C1 segment of cervical spinal cord (tissue), 14 donors: ENCODE measurements at places on chromosomes 3 and 15.

DNA sequence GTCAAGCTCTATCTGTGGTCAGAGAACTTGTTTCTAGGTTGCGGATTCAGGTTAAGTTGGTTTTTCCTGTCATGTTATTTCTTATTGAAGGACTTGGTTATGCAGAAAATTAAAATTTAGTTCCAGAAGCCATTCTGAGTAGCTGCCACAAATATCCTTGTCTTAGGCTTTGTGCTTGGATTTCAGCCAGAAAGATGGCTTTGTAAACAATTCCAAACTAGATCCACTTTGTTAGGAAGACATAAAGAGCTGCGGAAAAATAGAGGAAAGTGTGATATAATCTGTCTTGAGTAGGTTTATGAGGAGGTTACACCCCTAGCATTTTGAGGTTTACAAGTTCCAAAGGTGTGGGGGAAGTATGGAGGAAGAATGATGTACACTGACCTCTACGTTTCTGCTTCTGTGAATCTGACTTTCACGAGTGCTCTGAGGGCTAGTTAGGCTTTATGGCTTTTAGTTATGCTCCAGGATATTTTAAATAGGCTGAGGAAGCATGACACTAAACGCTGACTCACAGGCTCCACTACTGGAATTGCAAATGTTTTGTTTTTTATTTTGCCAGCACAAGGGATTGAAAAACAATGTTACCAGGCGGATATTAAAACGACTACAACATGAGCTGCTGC, 46.3 kb upstream of the UTS2B start:
- no peak for DNase-seq

DNA sequence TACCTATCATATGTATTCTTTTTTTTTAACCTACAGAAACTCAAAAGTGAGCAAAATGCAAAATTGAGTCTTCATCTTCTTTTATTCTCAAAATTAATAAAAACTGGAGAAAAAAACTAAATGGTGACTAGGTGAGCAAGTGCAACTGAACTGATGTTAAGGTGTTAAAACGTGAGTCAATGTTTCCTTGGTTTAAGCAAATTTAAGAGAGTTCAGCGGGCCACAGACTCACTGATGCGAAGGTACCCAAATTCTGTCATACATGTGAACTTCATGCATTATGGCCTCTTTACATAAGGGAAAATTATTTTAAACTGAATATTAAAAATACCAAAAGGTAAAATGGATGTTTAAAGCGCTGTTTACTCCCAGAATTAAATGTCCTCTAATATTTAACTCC, 206.6 kb downstream of the FOXP1 start:
- DNase-seq = no peak

GRCh38 chr3:188747489-188747888, 424.3 kb upstream of the TPRG1 start:
- no peak for DNase-seq

GRCh38 chr3:170524073-170524472, 61.8 kb downstream of the SLC7A14 start:
- no peak for DNase-seq

- DNase-seq = no peak
Observed at GRCh38 chr3:110588906-110589305, 482.7 kb upstream of the NECTIN3 start.

- DNase-seq = no peak
Observed at GRCh38 chr15:27686369-27686768, 412.7 kb downstream of the OCA2 start.

- DNase-seq = no peak
Observed at GRCh38 chr3:185337231-185337816, 25.6 kb upstream of the MAP3K13 start.
